ENCODE measurements at places on chromosomes 4 and X.
A peak's percentile ranks its signal among the peaks of the same experiment; 100 is the strongest.

GRCh38 chr4:29726938-29727337 is 993.2 kb upstream of the PCDH7 start:
- DNase-seq, result no peak

DNA sequence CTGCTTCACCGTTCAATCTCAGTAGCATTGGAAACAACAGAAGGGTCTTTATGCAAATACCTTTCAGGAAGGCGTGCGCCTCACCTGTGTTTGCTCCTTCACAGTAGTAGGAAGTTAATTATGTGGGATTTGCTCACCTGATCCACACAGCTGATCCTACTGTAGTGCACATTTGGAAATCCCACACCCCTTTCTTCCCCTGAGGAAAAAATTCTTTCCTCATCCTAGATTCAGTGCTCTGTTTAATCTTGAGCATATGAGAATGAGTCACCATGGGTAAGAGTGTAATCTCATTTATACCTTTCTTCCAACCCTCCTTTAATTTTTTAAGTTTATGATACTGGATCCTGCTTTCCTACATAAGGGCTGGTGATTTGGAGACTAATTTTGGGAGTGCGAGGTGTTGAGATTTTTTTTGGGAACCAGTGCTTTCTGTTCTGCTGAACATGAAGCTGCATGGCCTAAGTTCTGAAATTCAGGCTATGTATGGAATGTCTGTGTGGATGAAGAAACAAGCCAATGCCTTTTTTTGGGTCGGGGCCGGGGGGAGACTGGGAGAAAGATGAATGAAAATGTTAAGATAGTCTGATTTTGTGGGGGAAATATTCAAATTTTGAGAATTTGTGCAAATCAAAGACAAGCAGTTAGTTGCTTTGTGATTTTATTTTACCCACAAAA is 19.0 kb downstream of the GAB1 start:
- DNase-seq, result no peak

DNA sequence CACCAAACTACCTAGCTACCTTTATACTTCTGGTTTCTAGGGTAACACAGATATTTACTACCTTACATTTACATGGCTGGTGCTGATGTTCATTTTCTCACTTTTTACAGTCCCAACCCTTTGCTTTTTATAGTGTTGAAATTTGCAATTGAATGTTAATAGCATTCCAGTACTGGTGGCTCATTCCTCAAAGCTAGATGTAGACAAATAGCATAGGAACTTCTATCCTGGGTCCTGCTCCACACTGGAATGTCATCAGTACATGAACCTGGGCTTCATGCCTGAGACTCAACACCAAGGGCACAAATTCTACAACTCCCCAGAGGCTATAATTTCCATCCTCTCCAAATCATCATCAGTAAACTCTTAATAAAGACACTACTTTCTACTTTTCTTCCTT is 10.3 kb upstream of the TRMT2B start:
- no peak for DNase-seq

GRCh38 chrX:118717678-118718391 is 9.6 kb upstream of the IL13RA1 start:
- DNase-seq, result no peak

- no peak for DNase-seq
Measured at GRCh38 chrX:12824944-12825343, 33.7 kb downstream of the PRPS2 start.

DNA sequence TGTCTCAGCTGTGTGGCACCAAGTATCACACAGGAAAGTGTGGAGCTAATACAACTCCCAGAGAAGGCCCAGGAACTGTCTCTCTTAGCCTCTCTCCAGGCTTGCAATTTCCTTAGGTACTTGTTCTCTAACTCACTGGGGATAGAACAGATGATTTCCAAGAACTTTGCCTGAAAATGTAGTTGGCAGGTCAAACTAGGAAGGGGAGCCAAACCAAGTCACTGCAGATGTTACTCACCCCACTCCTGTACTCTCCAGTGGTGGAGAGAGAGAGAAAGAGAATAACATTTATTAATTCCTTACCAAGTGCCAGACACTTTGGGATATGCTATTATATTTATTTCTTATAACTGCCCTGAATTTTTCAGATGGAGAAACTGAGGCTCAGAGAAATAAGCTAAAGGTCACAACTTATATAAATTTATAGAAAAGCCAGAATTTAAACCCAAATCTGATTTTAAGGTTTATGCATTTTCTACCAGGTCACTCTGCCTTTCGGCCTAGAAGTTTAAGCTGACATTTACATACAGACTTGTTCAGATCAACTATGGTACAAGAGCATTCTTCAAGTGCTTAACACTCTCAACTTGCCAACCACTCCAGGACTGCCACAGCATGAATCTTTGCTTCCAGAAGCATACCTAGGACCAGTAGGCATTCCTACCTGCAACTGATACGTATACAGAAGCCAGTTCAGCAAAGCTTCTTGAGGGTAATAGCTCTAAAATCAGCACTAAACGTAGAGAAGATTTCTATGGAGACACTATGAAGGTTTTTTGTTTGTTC is 248.6 kb upstream of the ETNPPL start:
- DNase-seq, result no peak

GRCh38 chrX:106935175-106935574 is 15.0 kb downstream of the CLDN2 start:
- no peak for DNase-seq

DNA sequence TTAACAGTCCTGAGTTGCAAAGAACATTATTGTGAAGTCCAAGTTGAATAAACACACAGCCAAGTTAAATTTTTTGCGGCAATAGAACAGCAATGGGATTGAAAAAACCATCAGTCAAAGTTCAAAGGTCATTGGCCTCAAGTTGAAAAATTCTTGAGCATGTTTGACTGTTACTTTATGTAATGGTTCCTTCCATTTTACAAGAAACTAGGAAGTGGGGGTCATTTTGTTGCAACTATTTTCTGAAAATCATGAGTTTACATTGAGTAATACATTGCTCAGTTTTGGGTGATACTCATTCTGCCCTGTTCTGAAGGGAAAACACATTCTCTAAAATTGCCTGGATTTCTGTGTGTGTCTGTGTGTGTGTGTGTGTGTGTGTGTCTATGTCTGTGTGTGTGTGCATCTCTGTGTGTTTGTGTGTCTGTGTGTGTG is 5.2 kb upstream of the IRF2 start:
- no peak for DNase-seq

DNA sequence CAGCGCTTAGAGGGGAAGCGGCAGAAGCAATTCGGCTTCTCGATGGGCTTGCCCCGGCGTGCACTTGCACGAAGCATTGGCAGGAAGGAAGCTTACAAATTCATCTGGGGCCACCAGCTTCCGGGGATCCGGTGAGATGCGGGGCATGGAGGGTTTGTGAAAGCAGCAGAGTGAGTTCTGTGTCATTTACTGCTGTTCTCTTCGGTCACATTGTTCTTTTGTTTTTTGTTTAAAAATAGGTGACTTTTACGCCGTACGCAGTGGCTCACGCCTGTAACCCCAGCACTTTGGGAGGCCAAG is 47.0 kb downstream of the ASMT start:
- no peak for DNase-seq

DNA sequence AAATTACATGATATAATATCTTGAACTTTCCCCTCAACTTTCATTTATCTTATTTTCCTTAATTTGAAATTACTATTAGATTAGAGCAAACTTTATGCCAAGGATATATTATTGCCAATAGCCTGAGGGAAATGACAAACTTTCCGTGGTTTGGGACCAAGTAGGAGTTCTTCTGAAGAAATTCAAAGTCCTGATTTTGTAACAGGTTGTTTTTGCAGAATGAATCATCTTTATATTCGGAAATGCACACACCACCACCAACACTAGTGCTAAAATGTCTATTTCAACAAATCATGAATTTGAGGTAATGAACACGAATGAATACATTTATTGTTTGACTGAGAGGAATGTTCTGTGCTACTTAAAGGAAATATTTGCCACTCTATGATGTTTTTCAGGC is 226.7 kb downstream of the GRIA2 start:
- no peak for DNase-seq

DNA sequence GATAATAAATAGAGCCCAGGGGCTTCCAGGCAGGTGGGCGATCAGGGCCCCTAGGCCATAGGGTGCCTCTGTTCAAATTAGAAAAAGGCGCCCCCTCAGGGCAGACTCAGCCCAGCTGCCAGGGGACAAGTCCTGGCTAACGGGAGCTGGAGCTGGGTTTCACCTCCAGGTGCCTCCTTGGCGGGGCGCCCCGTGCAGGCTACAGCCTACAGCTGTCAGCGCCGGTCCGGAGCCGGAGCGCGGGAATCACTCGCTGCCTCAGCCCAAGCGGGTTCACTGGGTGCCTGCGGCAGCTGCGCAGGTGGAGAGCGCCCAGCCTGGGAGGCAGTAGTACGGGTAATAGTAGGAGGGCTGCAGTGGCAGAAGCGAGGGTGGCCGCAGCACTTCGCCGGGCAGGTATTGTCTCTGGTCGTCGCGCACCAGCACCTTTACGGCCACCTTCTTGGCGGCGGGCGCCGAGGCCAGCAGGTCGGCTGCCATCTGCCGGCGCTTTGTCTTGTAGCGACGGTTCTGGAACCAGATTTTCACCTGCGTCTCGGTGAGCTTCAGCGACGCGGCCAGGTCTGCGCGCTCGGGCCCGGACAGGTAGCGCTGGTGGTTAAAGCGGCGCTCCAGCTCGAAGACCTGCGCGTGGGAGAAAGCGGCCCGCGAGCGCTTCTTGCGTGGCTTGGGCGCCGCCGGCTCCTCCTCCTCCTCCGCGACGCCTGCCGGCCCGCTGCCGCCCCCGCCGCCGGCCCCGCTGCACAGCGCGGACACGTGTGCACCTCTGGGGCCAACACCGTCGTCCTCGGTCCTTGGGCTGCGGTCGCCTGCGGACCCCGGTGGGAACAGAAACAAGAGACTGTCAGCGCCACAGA is 2.4 kb downstream of the NKX3-2 start:
- DNase-seq, result no peak

DNA sequence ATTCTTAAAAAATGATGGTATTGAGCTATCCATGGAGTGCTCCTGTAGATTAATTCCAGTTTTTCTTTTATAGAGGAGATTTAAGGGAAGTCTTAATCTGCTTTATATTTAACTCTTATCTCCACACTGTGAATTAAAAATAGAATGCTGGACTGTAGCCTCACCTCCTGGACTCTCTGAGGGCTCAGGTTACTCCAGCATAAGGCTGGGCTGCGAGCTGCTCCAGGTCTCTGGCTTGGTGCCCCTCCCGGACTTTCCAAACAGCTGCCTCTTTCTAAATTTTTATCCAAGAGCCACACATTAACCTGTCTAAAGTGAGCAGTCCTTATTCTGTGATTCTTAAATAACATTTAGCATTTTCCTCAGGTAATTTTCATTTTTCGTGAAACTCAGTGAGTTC is 218.7 kb upstream of the JADE1 start:
- DNase-seq, result no peak

GRCh38 chrX:150303386-150304097 is 59.6 kb upstream of the MAMLD1 start:
- no peak for DNase-seq

- peak; percentile 50 for DNase-seq
Measured at GRCh38 chr4:37890801-37891259, at the start of gene TBC1D1. TBC1D1 (plus strand) TSS chr4:37891084; CDS start chr4:37902096, 11,012 bp downstream.

GRCh38 chr4:140257461-140258305 is 103.7 kb upstream of the MAML3 start:
- DNase-seq, result no peak

- DNase-seq, result no peak
Measured at GRCh38 chrX:40290517-40290916, 192.8 kb upstream of the BCOR start.

- no peak for DNase-seq
Measured at GRCh38 chr4:962231-963208, 10.8 kb downstream of the DGKQ start.

DNA sequence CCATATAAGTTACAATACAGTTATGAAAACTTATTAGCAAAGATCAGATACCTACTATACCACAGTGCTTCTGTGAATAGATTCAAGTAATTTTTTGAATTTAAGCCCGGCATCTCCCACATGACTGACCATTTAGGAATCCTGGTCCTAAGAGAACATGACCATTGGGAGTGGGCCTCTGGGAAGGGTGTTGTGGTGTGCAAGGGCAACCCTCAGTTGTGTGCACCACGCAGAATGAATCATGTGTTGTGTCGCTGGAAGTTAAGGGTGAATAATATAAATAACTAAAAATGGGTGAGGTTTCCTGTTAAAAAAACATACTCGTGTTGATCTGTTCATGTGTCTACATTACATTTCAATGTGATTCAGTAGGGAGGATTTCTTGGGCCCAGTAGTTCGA is 15.5 kb downstream of the CPE start:
- DNase-seq, result no peak
